ENCODE measurements at places on chromosomes 4 and X. TPM values are rescaled to one million over a fixed set of nuclear protein-coding genes. Genes with fewer than 3 reads are reported as not detected.

The SPANXD gene
- not detected for total RNA-seq

The CYBB gene
- total RNA-seq = not detected

The AKAP14 gene
- total RNA-seq = not detected

The FRG1 gene
- 59.6 TPM for total RNA-seq

The UGT2B11 gene
- total RNA-seq = not detected

The PLS3 gene
- total RNA-seq = 0.79 TPM

The PPBP gene
- not detected for total RNA-seq

The TMSB15A gene
- total RNA-seq = 0.56 TPM

GRCh38 chr4:110636680-110637407 is 14.0 kb upstream of the PITX2 start:
- H3K36me3 ChIP-seq = peaks cover 13% of the 10 kb centered on the region
- peaks cover 4% of the 10 kb centered on the region for H3K4me1 ChIP-seq
- H3K27ac ChIP-seq = no peak overlapping the region
- H3K27me3 ChIP-seq = peaks cover 91% of the 10 kb centered on the region
- no peak for DNase-seq

DNA sequence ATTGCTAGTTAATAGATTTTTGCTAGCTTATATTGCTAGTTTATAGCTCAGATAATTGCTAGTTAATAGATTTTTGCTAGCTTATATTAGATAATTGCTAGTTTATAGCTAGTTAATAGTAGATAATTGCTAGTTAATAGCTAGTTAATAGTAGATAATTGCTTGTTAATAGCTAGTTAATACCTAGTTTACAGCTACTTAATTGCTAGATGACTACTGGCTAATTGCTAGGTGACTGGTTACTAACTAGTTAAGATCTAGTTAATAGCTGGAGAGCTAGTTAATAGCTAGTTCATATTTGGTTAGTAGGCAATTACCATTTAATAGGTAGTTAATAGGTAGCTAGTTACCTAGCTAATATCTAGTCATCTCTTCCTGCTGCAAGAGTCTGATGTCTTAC is 633.8 kb upstream of the CT83 start:
- H3K36me3 ChIP-seq = no peaks in the 10 kb centered on the region
- H3K4me3 ChIP-seq = no peak overlapping the region
- H3K27ac ChIP-seq = no peak overlapping the region

GRCh38 chr4:2937146-2937857 is 25.9 kb downstream of the NOP14 start:
- peaks cover 51% of the 10 kb centered on the region for H3K36me3 ChIP-seq
- peaks cover 74% of the 10 kb centered on the region for H3K4me1 ChIP-seq
- H3K27ac ChIP-seq = peak overlapping the region; percentile 90
- H3K27me3 ChIP-seq = no peaks in the 10 kb centered on the region
- peak overlapping the region; percentile 85 for H3K4me3 ChIP-seq

- H3K27me3 ChIP-seq = no peaks in the 10 kb centered on the region
- H3K4me1 ChIP-seq = no peaks in the 10 kb centered on the region
- H3K36me3 ChIP-seq = no peaks in the 10 kb centered on the region
Measured at GRCh38 chr4:141435446-141436225, 200.7 kb upstream of the IL15 start.

- no peak overlapping the region for H3K27ac ChIP-seq
- no peaks in the 10 kb centered on the region for H3K36me3 ChIP-seq
- no peak overlapping the region for H3K4me3 ChIP-seq
- no peak for DNase-seq
- H3K27me3 ChIP-seq = no peaks in the 10 kb centered on the region
Measured at GRCh38 chrX:12673487-12673886, 117.7 kb upstream of the PRPS2 start.

GRCh38 chrX:121504153-121504552 is 456.7 kb downstream of the GLUD2 start:
- DNase-seq = no peak
- H3K4me3 ChIP-seq = no peak overlapping the region
- H3K36me3 ChIP-seq = no peaks in the 10 kb centered on the region
- no peaks in the 10 kb centered on the region for H3K27me3 ChIP-seq

DNA sequence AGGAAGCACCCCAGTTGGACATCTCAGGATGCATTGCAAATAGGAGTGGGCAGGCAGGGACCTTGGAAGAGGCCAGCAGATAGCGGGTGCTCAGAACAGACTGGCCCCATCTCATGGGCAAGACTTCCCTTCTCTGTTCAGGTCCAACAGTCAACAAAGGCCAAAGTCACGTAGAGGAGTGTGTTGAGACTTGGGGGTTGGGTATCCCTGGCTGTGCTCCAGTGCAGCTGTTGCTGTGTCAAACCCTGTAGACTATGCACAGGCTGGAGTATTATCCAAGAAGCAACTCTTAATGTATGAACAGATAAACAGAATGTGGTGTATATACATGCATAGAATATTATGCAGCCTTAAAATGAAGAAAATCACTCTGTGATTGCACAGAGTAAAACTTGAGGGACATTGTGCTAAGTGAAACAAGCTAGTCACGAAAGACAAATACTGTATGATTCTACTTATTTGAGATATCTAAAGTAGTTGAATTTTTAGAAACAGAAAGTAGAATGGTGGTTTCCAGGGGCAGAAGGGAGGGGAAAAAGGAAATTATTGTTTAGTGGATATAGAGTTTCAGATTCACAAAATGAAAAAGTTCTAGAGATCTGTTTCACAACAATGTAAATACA is 192.1 kb upstream of the LCORL start:
- no peaks in the 10 kb centered on the region for H3K4me1 ChIP-seq
- no peak for DNase-seq
- H3K36me3 ChIP-seq = no peaks in the 10 kb centered on the region
- H3K4me3 ChIP-seq = no peak overlapping the region

DNA sequence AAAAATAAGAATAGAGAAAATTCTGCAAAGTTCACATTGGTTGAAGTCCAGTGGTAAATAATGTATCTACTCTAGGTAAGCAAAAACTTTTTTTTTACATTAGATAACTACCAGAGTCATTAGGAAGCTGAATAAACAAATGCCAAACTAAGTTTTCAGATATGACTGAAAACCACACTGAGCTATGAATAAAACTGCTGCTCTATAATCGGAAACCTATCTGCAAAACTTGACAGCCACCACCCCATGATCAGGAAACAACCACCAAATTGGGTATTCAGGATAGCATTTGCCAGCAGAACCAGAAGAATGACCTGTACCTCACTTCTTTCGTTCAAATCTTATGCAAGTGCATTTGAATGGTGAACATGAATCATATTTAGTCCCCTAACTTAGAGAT is 173.0 kb upstream of the TET2 start:
- H3K4me1 ChIP-seq = peaks cover 5% of the 10 kb centered on the region
- H3K4me3 ChIP-seq = no peak overlapping the region
- H3K27me3 ChIP-seq = peaks cover 14% of the 10 kb centered on the region
- no peak overlapping the region for H3K27ac ChIP-seq
- peaks cover 1% of the 10 kb centered on the region for H3K36me3 ChIP-seq

- DNase-seq = no peak
- no peak overlapping the region for H3K4me3 ChIP-seq
- H3K27me3 ChIP-seq = peaks cover 7% of the 10 kb centered on the region
- no peaks in the 10 kb centered on the region for H3K4me1 ChIP-seq
- H3K27ac ChIP-seq = no peak overlapping the region
Measured at GRCh38 chr4:144655491-144655890, 9.5 kb downstream of the HHIP start.

- DNase-seq = no peak
- peak overlapping the region; percentile 79 for H3K27ac ChIP-seq
- H3K27me3 ChIP-seq = peaks cover 6% of the 10 kb centered on the region
- no peak overlapping the region for H3K4me3 ChIP-seq
- H3K36me3 ChIP-seq = no peaks in the 10 kb centered on the region
Measured at GRCh38 chr4:153651116-153651515, 33.0 kb upstream of the TLR2 start.

- peak overlapping the region; percentile 88 for H3K4me3 ChIP-seq
- peak overlapping the region; percentile 91 for H3K27ac ChIP-seq
- DNase-seq = no peak
- H3K27me3 ChIP-seq = no peaks in the 10 kb centered on the region
- H3K36me3 ChIP-seq = peaks cover 7% of the 10 kb centered on the region
- peaks cover 39% of the 10 kb centered on the region for H3K4me1 ChIP-seq
Measured at GRCh38 chr4:1291091-1291490, 1.4 kb downstream of the MAEA start.

- H3K36me3 ChIP-seq = no peaks in the 10 kb centered on the region
- no peaks in the 10 kb centered on the region for H3K4me1 ChIP-seq
- no peak overlapping the region for H3K27ac ChIP-seq
- no peak for DNase-seq
- H3K4me3 ChIP-seq = no peak overlapping the region
Measured at GRCh38 chrX:28550331-28550872, 36.8 kb upstream of the IL1RAPL1 start.

GRCh38 chr4:111221371-111221770 is 598.5 kb upstream of the PITX2 start:
- no peaks in the 10 kb centered on the region for H3K36me3 ChIP-seq
- H3K27ac ChIP-seq = no peak overlapping the region
- no peaks in the 10 kb centered on the region for H3K4me1 ChIP-seq
- DNase-seq = no peak
- H3K27me3 ChIP-seq = no peaks in the 10 kb centered on the region
- H3K4me3 ChIP-seq = no peak overlapping the region

GRCh38 chrX:30930679-30931078 is 41.6 kb upstream of the TAB3 start:
- H3K36me3 ChIP-seq = no peaks in the 10 kb centered on the region
- no peak overlapping the region for H3K4me3 ChIP-seq
- no peak overlapping the region for H3K27ac ChIP-seq

DNA sequence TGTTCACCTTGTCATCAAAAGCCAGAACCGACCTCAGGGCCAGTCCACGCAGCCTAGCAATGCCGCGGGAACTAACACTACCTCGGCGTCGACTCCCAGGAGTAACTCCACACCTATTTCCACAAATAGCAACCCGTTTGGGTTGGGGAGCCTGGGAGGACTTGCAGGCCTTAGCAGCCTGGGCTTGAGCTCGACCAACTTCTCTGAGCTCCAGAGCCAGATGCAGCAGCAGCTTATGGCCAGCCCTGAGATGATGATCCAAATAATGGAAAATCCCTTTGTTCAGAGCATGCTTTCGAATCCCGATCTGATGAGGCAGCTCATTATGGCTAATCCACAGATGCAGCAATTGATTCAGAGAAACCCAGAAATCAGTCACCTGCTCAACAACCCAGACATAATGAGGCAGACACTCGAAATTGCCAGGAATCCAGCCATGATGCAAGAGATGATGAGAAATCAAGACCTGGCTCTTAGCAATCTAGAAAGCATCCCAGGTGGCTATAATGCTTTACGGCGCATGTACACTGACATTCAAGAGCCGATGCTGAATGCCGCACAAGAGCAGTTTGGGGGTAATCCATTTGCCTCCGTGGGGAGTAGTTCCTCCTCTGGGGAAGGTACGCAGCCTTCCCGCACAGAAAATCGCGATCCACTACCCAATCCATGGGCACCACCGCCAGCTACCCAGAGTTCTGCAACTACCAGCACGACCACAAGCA is 898 bp downstream of the UBQLN2 start:
- H3K27me3 ChIP-seq = no peaks in the 10 kb centered on the region
- peak overlapping the region; percentile 89 for H3K4me3 ChIP-seq
- DNase-seq = peak; percentile 42

GRCh38 chr4:55089916-55090315 is 35.5 kb downstream of the KDR start:
- H3K27me3 ChIP-seq = no peaks in the 10 kb centered on the region
- H3K36me3 ChIP-seq = no peaks in the 10 kb centered on the region
- DNase-seq = no peak
- H3K4me3 ChIP-seq = no peak overlapping the region

GRCh38 chr4:25172961-25173915 is 13.0 kb upstream of the SEPSECS start:
- peaks cover 18% of the 10 kb centered on the region for H3K36me3 ChIP-seq
- no peak for DNase-seq
- no peak overlapping the region for H3K27ac ChIP-seq
- no peaks in the 10 kb centered on the region for H3K27me3 ChIP-seq
- H3K4me1 ChIP-seq = peaks cover 3% of the 10 kb centered on the region

DNA sequence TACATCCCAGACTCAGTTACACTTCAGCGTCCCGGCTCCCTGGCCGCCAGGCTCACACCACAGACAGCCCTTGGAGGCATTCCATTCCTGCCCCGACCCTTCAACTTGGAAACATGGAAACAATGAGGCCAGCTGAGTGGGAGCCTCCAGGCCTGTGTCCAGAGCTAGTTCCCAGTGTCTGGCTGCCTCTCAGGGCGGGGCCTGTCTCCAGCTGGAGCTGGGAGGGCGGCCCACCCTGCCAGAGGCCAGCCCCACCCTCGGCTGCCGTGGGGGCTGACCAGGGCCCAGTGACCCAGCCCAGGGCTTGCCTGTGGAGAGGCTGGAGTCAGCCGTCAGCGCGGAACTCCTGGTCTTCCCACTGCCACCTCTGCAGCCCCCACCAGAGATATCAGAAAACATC is 37.4 kb upstream of the SPON2 start:
- DNase-seq = no peak
- H3K4me3 ChIP-seq = no peak overlapping the region
- peaks cover 4% of the 10 kb centered on the region for H3K4me1 ChIP-seq
- H3K27me3 ChIP-seq = no peaks in the 10 kb centered on the region
- no peak overlapping the region for H3K27ac ChIP-seq
- H3K36me3 ChIP-seq = peaks cover 2% of the 10 kb centered on the region

DNA sequence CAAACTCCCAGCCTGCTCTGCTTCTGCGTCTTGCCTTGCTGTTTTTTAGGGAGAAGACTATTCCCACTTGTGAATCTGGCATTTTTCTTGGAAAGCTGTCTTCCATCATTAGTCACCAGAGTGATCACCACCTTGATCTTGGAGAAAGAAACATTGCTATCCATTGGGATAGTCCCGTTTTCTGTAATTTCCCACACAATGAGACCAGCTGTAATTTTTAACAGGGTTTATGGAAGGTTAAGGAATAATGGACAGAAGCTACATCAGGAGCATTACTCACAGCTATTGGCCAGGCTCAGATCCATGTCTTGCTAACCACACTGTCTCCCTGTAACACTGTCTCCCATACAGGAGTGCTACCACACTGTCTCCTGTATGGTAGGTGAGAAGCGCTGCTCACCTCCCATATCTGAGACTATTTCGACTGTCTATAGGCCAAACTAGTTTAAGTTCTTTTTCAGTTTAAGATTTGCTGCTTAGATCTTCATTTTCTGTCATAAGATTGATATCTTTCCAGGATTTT is 523.0 kb downstream of the SPRY1 start:
- no peaks in the 10 kb centered on the region for H3K27me3 ChIP-seq
- H3K4me3 ChIP-seq = no peak overlapping the region
- H3K36me3 ChIP-seq = no peaks in the 10 kb centered on the region
- DNase-seq = no peak

GRCh38 chrX:119343856-119344255 is 55.3 kb upstream of the SLC25A43 start:
- H3K27me3 ChIP-seq = peaks cover 7% of the 10 kb centered on the region
- no peak overlapping the region for H3K27ac ChIP-seq
- no peaks in the 10 kb centered on the region for H3K36me3 ChIP-seq
- no peak for DNase-seq
- no peaks in the 10 kb centered on the region for H3K4me1 ChIP-seq

Data from activated CD8-positive, alpha-beta memory T cell treated with anti-CD3 and anti-CD28 coated beads, Interleukin-2, amount 10 ng/mL, durations not matched to agents 7 days and 5 days (primary cell).